Neural crest cell (in vitro differentiated cells): ENCODE measurements at places on chromosomes 16 and 17. TPM values are rescaled to one million over a fixed set of nuclear protein-coding genes. Genes with fewer than 3 reads are reported as not detected.

GRCh38 chr17:10271106-10271562 is 72.7 kb upstream of the GAS7 start:
- DNase-seq: no peak

DNA sequence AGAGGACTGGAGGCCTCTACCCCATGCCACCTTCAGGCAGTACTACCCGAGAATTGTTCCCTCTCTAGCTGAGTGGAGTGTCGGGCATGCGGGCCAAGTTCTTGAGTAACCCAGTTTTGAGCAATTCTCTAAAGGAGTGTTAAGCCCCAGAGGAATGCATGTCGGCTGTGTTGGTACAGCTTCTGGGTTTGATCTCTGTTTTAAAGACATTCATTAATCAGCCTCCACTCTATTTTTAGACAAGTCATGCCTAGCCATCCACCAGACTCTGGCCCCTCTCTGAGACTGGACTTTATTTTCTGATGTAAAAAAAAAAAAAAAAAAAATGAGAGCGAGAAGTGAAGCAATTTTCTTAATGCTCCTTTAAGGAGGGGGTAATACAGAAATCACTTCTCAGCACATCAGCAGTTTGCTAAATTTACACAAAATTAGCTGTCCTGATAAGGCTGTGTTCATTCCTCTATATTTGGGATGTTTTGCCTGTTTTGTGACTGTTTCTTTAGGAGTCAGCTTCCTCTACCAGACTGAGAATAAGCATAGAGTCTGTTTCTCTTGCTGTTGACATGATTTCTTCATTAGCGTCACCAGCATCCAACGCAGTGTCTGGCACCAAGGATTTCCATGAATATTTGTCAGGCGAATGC is 88.7 kb downstream of the AXIN2 start:
- DNase-seq: no peak

- DNase-seq: no peak
Measured at GRCh38 chr16:290015-290680, 7.2 kb downstream of the PDIA2 start.

DNA sequence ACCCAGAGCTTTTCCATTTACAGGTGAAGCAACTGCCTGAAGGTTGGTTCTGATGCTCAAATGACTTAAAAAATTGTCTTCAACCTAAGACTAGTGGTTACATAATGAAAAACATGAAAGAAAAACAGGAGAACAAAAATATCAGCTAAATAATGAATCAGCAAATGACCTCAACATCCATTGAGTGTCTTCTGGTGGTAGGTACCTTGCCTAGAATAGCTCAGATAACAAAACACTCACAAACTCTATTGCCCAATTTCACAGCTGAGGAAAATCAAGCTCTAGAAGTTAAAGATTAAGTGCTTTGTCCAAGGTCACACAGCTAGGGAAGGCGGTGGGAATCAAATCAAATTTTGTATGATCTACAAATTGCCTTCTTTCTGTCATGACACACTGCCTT is 304.6 kb upstream of the CDH11 start:
- DNase-seq: no peak

Gene NME3
- 35.0 and 38.0 TPM in 2 replicates for total RNA-seq

DNA sequence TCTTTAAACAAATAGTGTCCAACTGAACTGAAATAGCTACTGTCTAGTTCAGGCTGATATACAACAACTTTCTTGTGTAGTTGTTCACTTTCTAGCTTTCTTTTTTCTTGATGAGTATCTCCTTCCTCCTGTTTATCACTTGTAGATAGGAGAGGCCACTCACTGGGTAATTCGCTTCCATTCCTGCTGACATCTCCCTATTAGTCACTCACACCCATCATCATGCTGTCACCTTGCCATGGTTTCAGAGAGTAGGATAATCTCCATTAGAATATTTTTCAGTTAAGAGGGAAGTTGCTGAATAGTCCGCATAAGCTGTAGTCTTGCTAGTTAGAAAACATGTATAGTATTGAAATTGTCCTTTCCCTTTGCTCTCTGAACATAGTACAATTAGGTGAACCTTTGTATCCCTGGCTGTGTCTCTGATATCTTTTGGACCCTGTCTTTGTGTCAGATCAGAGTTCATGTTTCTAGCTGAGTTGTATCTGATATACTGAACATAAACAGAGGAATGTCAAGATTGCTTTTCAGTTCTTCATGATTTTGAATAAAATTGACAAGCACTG is 64.4 kb upstream of the RASL10B start:
- DNase-seq: no peak

DNA sequence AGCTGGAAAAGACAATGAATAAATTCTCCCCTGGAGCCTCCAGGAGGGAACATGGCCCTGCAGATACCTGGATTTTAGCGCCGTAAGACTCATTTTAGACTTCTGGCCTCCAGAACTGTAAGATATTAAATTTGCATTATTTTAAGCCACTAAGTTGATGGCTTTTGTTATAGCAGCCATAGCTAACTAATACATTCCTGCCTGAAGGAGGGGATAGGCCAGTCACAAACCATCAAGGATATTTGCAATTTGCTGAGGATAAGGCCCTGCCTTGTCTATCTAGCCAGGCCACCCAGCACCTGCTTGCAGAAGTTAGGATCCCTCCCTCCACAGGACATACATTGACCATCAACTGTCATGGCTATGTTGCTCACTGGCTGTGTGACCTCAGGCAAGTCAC is 4.9 kb upstream of the KCNG4 start:
- no peak for DNase-seq

- no peak for DNase-seq
Measured at GRCh38 chr17:70804161-70804560, 634.8 kb downstream of the KCNJ2 start.

GRCh38 chr16:82062645-82063058 is 27.6 kb downstream of the HSD17B2 start:
- no peak for DNase-seq

DNA sequence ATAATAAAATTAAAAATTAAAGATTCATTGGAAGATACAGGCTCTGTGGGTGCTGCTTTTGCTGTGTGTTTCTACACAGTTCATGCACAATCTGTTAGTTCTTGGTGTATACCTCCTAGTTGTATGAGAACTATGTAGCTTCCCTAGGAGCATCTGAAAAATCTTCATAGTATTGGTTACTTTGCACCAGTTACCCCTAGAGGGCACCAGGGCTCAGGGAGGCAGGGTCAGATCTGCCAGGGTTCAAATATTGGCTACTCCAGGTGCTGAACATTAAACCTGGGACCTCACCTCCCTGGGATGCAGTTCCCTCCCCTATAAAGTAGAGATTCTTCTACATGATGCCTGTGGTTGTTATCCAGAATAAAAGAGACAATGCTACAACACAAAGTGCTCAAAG is 583.0 kb upstream of the CDH11 start:
- DNase-seq: no peak

- no peak for DNase-seq
Measured at GRCh38 chr17:74750327-74751069, 2.1 kb downstream of the NHERF1 start.

Gene CDRT15
- total RNA-seq: not detected in 2 replicates

- DNase-seq: no peak
Measured at GRCh38 chr16:56888806-56889205, 23.8 kb downstream of the SLC12A3 start.

GRCh38 chr16:78605548-78606101 is 506.2 kb downstream of the WWOX start:
- DNase-seq: no peak

Gene WSB1
- 231 and 237 TPM in 2 replicates for total RNA-seq

Gene MEOX1
- 1.1 and 1.7 TPM in 2 replicates for total RNA-seq
